ENCODE measurements at places on chromosomes 12 and 14.
A peak's percentile ranks its signal among the peaks of the same experiment; 100 is the strongest.

GRCh38 chr12:105275997-105276733 is 40.2 kb upstream of the APPL2 start:
- DNase-seq, result no peak

DNA sequence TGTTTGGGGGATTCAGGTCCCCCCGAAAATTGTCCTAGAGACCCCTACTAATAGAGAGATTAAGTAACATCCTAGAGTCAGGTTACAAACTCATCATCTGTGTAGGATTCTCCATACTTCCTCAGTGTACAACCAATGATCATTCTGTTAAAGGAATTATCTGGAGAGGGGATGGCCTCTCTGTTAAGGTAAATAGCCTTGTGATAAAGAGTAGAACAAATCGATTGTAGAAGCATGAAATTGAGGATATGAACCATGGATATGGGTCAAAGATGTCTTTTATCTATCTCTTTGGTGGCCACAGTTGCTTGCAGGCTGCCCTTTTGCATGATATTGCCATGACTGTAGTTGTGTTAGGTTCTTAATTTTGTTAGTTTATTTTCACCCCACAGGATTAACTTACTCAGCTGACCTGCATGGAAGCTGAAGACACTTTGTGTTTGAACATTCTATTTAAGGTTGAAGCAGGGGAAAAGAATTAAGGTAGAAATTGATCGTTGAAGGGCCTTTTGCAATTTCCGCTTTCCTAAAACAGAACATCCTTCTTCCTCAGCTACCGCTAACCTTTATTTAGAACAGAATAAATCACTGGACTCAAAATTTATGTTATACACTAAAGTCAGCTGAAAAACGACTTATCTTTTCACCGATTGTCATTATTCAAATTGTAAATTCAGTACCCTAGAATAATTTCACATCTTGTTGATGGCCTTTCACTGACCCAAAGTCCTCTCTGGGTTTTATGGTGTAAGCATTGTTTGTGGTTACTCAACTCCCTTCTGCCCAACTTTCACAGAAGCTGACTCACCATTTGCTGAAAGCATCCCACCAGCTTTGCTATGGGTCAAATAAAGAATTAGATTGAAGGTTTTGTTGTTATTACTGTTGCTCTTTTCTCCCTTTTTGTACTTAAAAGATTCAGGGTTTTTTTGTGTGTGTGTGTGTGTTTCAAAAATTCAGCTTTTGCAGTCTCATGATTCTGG is 52.3 kb downstream of the IRAK3 start:
- no peak for DNase-seq

GRCh38 chr12:96155781-96156180 is 38.4 kb upstream of the ELK3 start:
- no peak for DNase-seq

GRCh38 chr12:21527451-21528180 is 1.5 kb downstream of the SPX start:
- peak; percentile 76 for DNase-seq

DNA sequence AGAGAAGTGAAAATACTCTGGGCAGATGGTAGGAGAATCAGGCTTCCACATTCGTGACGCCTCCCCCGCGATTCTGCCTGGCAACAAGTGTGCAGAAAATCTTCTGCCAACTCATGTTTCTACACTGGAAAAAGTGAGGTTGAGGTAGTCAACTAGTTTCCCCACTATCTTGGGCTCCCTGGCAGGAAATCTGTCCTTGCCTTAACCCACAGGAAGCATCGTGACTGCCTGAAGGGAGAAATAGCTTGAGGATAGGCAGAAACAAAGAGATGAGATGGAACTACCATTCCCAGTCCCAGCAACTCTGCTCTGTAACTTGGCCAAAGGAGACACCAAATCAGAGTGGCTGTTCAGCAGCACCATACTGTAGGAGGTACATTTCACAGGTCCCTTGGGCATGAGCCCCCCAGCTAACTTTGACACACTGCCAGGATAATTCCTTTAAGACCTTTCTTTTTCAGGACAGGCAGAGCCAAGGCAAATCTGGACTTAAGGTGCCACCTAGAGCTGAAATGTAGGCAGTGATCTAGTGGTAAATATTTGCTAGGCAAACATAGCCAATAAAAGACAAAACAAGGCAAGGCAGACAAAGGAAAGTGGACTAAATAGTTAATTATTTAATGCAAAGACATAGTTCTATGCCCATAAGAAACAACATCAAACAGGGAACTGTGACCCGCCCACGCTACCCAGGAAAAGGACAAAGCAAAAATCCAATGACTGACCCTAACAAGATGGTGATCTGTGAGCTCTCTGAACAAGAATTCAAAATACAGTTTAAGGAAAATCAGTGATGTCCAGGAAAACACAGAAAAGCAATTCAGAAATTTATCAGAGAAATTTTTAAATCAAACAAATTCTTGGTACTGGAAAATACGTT is 205.1 kb downstream of the PTPRO start:
- DNase-seq, result no peak

- DNase-seq, result no peak
Observed at GRCh38 chr14:90087433-90087832, 25.6 kb downstream of the KCNK13 start.

GRCh38 chr12:115943630-115944391 is 333.7 kb downstream of the MED13L start:
- no peak for DNase-seq

- DNase-seq, result no peak
Observed at GRCh38 chr12:129564768-129565167, 339.1 kb downstream of the TMEM132D start.
